Psoas muscle (tissue), 8 donors: ENCODE measurements at places on chromosomes 3 and 15. TPM values are rescaled to one million over a fixed set of nuclear protein-coding genes. Genes with fewer than 3 reads are reported as not detected.

The WNT7A gene
- total RNA-seq = not detected

- DNase-seq = no peak
Observed at GRCh38 chr3:10599017-10599416, 93.6 kb upstream of the ATP2B2 start.

GRCh38 chr3:127819656-127820055 lies 2.7 kb downstream of the MGLL start:
- DNase-seq = no peak

- no peak for DNase-seq
Observed at GRCh38 chr3:16089521-16089920, 85.0 kb upstream of the GALNT15 start.

- no peak for DNase-seq
Observed at GRCh38 chr15:72758182-72758581, 25.4 kb downstream of the ADPGK start.

GRCh38 chr3:129282727-129283327 lies 4.2 kb downstream of the HMCES start:
- DNase-seq = no peak

DNA sequence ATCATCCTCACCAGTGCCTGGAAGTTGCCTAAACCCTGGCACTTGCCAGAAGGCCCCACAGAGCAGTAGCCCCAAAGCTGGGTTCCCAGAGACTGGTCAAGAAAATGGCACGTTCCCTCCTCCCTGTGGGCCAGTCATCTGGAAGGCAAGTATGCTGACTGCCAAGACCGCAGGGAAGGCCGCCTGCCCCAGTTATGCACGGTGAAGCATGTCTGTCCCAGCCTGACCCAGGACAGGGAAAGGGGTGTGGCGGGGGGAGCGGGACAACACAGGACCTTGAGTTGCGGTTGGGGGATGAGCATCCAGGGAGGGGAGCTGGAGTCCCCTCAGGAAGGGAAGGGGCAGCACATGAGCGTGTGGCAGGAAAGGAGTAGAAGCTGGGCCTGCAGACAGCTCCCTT lies 33.0 kb downstream of the RBPMS2 start:
- no peak for DNase-seq

- no peak for DNase-seq
Observed at GRCh38 chr15:39745415-39745814, 37.2 kb downstream of the FSIP1 start.
